HFFc6 (cell line): ENCODE measurements at places on chromosomes 13 and 19.
A peak's percentile ranks its signal among the peaks of the same experiment; 100 is the strongest.

DNA sequence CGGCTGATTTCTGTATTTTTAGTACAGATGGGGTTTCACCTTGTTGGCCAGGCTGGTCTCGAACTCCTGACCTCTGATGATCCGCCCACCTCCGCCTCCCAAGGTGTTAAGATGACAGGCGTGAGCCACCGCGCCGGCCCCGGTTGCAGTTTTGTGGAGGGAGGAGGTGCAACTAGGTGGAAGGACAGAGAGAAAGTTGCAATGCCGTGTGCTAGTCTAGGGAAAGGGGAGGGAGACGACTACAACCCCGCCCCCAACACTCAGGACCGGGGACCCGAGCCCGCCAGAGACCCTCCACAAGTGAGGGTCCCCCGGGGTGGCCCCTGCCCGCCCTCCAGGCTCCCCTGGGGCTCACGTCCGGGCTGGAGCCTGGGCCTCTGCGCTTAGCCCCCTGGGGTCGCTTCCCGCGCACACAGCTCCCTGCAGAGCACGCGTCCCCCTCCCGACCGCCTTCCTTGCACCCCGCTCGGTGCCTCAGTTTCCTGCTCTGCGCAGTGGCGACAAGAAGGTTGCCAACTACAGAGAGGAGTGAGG lies 1.2 kb upstream of the ARID3A start:
- DNase-seq: no peak

DNA sequence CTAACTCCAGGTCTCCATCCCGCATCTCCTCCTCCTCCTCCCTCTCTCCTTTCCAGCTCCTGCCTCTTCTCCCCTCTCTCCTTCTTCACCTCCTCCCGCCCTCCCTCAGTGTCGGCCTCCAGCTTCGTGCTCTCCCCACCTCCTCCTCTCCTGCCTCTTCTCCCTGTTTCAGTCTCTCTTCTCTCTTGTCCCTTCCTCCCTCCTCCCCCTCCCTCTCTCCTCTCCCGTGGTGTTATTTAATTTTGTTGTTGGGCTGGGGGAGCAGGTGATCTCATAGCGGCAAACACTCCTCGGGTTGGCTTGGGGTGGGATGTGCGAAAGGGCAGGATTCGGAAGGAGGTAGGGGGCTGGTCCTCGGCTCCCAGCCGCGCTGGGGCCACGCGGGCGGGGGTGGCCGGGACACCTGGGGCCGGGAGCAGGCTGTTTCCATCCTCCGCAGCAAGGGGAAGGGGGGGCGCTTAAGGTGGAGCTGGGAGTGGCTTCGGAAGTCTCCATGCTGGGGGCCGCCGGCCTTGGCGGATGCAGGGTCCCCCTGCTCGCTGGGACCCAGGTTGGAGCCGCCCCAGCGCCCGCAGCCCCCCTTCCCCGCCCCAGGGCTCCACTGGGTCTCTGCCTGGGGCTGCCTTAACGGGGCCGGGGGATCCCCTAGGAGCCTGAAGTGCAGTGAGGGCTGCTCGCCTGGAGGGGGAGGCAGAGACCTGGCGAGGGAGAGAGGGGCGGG lies at the start of gene CA11:
Gene CA11, minus strand, starts transcription at position 187 of the 721 bp plus-strand sequence. CDS start 555 bp downstream, outside the sequence.
- DNase-seq: peak; percentile 45

DNA sequence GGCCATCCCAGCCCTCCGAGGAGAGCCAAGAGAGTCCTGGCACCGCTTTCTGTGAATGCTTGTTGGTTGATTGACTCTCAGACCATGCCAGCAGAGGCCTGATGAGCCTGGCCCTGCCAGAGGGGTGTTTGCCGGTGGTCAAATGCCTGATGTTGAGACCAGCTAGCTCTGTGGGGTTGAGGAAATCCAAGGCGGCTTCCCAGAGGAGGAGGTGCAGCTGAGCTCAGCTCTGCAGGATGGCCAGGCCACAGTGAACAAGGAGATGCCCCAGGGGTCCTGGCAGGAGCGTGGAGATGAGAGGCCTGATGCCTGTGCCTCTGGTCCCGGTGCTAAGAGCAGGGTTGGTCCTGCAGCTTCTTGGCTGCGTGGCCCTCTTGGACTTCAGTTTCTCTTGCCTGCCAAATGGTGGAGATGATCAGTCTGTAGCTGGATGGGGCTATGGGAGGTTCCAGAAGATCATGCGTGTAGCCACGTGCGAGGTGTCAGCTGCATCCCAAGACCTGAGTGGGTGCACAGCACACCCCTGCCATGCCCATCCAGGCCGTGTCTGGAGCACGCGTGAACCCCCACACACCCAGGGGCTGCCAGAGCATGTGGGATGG lies 16.8 kb downstream of the NFIC start:
- no peak for DNase-seq

DNA sequence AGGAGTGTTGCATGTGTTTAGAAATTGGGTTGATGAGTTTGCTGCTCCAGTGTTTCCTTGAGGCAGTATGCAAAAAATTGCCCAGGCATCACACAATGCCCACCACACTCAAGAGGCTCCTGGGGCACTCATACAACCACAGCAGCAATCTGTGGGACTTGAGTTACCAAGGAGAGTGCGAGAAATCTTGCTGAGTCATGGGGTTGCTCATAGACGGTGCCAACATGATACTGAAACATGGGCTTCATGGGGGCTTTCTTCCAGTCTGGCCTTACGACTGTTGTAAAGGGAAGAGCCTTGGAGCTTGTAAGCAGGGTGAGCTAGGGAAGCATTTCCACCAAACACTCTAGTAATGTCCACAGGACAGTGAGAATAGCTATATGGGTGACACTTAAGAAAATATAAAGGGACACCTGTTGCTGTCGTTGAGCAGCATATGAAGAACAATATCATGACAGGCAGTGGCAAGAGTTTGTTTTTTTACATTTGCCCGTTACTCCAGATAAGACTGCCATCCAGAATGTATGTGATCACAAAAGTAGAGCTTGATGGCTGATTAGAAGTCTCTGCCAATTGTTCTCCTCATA lies 1237.4 kb downstream of the UQCRFS1 start:
- DNase-seq: no peak

GRCh38 chr19:41225238-41226052 lies 6.4 kb downstream of the AXL start:
- DNase-seq: peak; percentile 100

GRCh38 chr13:112783978-112784371 lies 94.1 kb downstream of the ATP11A start:
- no peak for DNase-seq

GRCh38 chr13:29117663-29118062 lies 297.5 kb downstream of the MTUS2 start:
- DNase-seq: no peak

DNA sequence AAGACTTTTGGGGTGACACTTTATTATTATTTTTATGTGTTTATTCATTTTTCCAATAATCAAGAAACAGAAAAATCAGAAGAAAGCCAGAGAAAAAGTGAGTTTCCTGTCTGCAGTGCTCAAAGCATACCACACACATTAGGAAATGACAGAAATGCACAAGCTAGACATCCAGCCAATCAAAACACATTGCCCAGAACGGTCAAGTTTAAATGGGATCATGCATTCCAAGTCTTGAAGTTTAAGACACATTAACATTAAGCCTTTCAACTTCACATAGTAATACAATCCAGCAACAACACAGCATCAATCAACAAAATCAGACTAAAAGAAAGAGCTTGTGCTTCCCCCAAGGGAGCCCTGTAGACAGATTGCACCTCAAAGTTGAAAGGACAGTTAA lies 28.7 kb upstream of the MEDAG start:
- peak; percentile 51 for DNase-seq

DNA sequence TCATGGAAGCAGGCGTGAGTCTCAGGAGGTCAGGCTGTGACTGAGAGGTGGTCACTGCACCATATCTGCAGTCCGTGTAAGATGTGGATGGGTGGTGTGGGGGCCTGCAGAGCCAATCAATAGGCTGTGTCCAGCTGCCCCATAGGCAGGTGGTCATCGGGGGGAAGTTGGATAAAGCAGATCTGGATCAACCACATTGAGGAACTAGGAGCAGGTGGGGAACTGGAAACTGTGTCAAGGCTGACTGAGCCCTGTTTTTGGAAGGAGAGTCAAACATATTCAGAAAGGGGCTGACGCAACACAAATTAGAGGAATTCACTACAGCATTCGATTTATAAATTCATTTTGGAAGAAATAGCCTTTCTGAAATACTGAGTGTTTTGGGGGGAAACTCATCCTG lies 15.0 kb downstream of the CLEC4M start:
- DNase-seq: no peak

DNA sequence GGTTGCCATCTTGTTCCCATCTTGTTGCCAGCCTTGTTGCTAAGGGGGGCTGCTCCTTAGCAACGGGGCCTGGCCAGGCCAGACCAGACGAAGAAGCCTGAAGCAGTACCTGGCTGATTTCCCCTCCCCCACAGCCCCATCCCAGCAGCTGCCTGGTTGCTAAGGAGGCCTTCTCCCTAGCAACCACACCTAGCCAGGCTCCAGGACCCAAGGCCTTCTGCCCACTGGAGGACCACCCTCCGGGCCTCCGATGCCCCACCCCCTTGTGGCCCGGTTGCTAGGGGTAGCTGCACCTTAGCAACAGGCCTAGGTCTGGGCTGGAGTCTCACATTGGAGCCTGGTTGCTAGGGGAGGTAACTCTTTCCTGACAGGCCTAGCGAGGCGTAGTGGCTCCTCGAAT lies 3.9 kb downstream of the PRRG2 start:
- no peak for DNase-seq

DNA sequence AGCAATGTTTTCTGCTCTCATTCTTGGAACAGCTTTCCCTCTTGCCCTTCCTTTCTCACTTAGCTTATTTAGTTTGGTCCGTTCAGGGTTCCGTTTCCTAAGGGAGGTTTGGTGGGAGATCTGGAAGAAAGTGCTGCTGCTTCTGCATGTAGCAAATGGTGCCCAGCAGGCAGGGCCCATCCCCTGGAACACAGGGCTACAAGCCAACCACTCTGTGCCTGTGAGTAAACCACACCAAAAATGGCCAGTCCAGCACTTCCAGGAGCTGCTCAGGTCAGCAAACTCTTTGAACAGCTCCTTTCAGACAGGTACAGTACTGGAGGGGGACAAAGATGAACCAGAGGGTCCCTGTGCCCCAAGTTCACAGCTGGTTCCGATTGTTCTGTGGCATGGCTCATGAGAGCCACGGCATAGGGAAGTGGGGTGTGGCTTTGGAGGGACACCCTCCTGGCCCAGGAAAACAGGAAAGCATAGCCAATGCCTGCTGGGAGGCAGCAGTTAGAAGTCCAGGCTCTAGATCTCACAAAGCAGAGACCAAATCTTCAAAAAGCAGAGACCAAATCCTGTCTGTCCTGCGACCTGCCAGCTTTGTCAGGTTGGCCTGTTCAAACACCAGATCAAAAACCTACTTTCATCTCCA lies 39.5 kb downstream of the FAM124A start:
- no peak for DNase-seq

- DNase-seq: no peak
Measured at GRCh38 chr13:112687836-112688559, 1.8 kb upstream of the ATP11A start.

GRCh38 chr19:1000095-1000494 lies at the start of gene GRIN3B:
Gene GRIN3B (plus strand): TSS chr19:1000419. CDS start chr19:1000438, 19 bp downstream.
- peak; percentile 28 for DNase-seq

GRCh38 chr19:36572593-36573019 lies 486 bp downstream of the ZNF529 start:
- DNase-seq: no peak

DNA sequence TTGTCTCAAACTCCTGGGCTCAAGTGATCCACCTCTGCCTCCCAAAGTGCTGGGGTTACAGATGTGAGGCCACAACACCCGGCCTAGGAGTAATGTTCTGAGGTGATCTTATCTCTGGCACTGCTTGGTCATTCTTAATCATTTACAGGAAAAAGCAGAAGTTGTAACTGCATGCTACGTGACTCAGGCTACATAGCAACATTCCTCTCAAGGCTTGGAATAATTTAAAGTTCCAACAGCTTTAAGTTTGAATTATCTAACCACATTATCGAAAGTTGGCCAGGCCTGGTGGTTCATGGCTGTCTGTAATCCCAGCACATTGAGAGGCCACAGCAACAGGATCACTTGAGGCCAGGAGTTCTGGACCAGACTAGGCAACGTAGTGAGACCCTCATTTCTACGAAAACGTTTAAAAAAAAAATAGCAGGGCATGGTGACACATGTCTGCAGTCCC lies 3.9 kb upstream of the B9D2 start:
- DNase-seq: peak; percentile 93

- no peak for DNase-seq
Measured at GRCh38 chr13:76693086-76693485, 193.1 kb downstream of the KCTD12 start.

GRCh38 chr19:33767898-33768413 lies 28.7 kb upstream of the KCTD15 start:
- DNase-seq: no peak

GRCh38 chr19:47660435-47660832 lies 51.5 kb downstream of the BICRA start:
- no peak for DNase-seq

GRCh38 chr13:80161219-80161618 lies 179.7 kb downstream of the SPRY2 start:
- no peak for DNase-seq

- no peak for DNase-seq
Measured at GRCh38 chr19:3117716-3118115, 18.1 kb upstream of the GNA15 start.

GRCh38 chr13:102729560-102730270 lies 34.9 kb upstream of the METTL21C start:
- peak; percentile 18 for DNase-seq

DNA sequence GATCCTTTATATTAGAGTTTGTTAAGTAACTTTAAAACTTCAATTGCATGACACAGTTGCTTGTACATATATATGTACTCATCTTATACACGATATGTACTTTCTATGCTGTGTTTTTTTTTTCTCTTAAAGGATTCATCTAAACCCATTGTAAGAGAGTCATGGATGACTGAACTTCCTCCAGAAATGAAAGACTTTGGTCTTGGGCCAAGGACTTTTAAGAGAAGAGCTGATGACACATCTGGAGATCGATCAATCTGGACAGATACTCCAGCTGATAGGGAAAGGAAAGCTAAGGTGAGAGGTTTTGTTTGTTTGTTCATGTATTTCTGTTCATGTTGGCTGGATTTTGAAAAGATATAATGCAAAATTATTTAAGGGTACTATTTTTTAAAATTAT lies 26.0 kb downstream of the GPALPP1 start:
- no peak for DNase-seq

DNA sequence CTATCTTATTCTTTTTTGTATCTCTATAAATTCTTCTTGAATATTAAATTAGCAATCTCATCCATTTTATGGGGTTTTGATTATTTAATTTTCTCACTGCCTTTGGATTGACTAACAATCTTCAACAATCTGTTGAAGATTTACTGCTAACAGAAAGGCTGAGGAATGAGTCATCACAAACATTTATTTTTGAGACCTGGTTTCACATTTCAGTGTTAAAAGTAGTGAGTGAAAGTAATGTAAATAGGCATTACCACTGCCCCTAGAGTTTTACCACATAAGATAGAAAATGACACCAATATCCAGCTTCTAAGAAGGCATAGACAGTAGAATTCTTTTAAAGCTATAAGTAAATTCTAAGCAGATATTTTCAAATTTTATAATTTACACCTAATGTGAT lies 472.8 kb downstream of the OLFM4 start:
- DNase-seq: no peak

GRCh38 chr13:102862624-102863210 lies 16.9 kb downstream of the ERCC5 start:
- DNase-seq: no peak

DNA sequence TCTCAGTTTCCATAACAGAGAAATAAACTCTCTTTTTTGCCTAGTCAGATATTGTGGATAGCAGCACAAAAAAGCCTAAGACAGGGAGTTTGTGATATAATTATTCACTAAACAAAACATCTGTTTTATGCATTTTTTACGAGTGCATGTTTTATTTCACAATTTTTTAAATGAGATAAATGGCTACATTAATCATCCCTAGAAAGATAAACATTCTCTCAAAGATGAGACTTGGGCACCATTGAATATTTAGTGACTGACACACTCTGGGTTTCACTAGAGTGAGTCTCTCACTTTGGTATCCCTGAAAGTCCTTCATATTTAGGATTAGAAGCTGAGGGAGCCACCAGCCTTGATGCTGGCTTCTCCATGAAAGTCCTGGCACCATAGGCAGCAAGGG lies 74.3 kb upstream of the LRCH1 start:
- DNase-seq: no peak
